ENCODE measurements at places on chromosomes 11 and 22. TPM values are rescaled to one million over a fixed set of nuclear protein-coding genes. Genes with fewer than 3 reads are reported as not detected.

- no peak for DNase-seq
These were observed 587.5 kb downstream of the NTM start for GRCh38 chr11:131957875-131958274.

DNA sequence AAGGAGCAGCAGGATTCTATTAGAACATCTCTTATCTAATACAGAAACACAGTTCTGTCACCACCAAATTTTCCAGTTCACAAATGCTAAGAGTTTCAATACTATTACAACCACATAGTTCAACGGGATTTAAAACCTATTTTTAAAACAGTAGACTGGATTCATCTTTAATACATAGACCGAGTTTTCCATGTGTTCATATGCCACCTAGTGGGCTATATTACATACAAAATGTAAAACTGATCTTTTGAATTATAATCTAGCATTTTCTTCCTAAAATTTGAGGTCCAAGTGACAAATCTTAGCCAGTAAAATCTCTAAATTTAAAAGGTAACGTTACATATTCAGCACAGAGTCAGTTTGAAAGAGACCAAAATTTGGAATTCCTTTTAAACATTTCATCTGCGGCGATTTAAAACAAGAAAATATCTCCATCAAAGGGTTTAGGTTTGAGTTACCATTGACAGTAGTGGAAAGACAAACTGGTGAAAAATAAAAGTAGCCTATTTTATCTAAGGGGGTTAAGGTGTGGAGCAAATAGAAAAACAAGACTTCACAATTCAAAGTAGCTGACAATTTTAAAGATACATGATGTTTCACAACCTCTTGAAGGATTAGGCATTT, 269.3 kb upstream of the MPPED2 start:
- DNase-seq: no peak

DNA sequence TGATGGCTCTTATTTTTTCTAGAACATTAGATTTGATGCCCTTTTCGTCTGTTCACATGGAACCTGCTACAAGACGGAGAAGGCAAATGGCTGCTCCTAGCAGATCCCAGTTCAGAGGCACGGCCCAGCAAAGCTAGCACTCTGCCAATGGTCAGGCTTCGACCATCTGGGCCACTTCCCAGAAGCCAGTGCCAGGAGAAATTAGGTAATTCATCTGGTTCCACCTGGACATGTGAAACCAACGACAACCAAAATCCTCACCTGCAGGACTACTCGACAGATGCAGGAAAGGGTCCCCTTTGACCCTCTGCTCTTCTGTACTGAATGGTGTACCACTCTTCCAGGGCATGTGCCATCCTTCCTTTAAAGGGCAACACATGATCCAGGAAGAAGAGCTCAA, 25.4 kb downstream of the MICAL3 start:
- no peak for DNase-seq

- no peak for DNase-seq
These were observed 24.0 kb downstream of the ANKK1 start for GRCh38 chr11:113411536-113411935.

DNA sequence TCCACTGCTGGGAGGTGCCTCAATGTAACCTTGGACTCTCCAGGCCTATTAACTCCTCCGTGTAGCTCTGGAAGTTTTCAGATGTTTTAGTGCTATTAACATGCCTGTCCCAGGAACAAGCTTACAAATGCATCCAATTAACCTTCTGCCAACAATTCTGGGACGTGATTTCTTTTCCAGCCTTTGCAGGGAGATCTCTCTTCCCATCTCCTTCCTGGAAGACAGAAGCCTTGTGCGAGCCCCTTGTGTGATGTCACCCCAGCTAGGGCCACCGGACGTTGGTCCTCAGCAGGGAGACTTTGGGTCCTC, 47.7 kb upstream of the SYT7 start:
- no peak for DNase-seq

GRCh38 chr22:27107824-27108223, 450.4 kb downstream of the MIAT start:
- DNase-seq: no peak

DNA sequence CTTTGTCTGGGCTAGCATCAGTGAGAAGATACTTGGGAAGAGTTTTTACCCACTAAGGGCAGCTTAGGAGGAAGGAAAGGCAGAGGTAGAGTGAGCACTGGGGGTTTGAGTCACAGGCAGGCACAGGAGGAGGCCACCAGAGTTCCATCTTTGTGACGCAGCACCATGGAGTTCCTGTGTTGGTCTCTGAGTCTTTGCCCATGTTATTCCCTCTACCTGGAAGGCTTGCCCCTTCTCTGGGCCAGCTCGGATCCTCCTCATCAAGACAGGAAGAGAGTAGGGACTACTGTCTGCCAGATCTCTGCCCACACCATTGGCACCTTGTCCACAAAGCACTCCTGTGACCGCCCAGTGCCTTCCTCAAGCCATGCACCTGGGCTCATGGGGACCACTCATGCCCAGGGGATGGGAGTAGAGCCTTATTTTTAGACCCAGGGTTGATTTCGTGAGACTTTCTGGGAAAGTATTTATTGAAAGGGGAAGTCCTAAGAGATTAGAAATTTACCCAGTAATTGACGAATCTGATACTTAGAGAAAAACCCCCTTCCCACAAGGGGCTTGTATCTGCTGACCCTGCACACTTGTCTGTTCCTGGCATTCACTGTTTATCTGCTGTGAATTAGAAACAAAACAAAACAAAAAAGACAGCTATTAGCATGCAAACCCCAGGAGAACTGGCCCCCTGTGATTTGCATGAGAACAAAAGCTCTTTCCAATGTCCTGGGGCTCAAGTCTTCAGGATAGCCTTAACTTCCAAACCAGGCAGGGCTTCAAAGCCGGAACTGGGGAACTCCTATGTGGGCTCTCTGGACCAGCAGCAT, 35.9 kb upstream of the MYEOV start:
- DNase-seq: no peak

DNA sequence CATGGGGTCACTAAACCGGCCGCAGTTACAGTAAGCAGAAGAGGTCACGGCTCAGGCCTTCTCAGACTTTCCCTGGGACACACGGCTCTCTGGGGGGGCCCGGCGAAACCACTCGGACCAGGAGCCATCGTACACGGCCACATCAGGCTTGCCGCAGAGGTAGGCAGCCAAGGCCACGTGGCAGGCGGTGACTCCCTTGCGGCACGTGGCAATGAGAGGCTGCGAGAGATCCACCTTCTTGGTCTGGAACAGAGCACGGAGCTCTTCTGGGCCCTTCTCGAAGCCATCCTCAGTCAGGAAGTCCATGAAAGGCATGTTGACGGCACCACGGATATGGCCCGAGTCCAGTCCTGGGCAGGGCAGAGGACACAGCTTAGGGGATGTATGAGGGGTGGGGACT, 8.3 kb downstream of the TST start:
- no peak for DNase-seq

GRCh38 chr22:42919199-42919598, 62.1 kb upstream of the ARFGAP3 start:
- no peak for DNase-seq

GRCh38 chr22:29780748-29781676, 13.8 kb downstream of the UQCR10 start:
- DNase-seq: no peak

GRCh38 chr11:130873761-130874160, 42.5 kb downstream of the SNX19 start:
- DNase-seq: no peak

GRCh38 chr11:112437096-112437495, 176.4 kb upstream of the PLET1 start:
- no peak for DNase-seq

OR52E8 gene
- not detected for total RNA-seq

WBP2NL gene
- total RNA-seq: 2.9 TPM

MMP3 gene
- not detected for total RNA-seq

MS4A6E gene
- not detected for total RNA-seq

ROBO4 gene
- 1.0 TPM for total RNA-seq

OR4D5 gene
- total RNA-seq: not detected
